ENCODE measurements at places on chromosomes 4 and X.

DNA sequence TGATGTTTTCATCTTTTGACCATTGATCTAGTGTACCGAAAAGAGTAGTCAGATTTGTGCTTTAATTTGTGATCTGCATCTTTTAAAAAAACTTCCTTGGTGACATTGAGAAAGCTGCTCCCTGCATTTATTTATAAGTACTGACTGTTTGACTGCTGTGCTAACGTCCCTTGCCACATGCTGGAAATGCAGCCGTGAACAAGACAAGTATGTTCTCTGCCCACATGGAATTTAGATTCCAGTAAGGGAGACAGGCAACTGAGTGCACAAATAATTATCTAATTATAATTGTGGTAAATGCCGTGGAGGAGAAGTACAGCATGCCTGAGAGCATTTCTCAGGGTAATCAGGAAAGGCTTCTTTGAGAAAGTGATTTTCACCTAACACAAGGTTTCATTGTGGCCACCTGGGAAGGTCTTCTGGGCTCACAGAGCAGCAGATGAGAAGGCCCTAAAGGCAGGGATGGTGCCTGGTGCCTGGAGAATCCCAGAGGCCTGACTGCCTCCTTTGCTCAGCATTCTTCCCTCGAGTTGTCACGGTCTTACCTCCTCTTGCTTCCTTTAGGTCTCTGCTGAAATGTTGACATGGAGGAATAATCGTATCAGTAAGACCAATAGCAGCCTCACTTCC lies 55.8 kb downstream of the PTTG2 start:
- DNase-seq, result no peak

GRCh38 chrX:16022580-16023200 lies 100.7 kb upstream of the GRPR start:
- no peak for DNase-seq

- no peak for DNase-seq
Observed at GRCh38 chr4:76733068-76733771, 164.7 kb downstream of the SOWAHB start.

GRCh38 chrX:13123857-13124345 lies 79.5 kb upstream of the FAM9C start:
- DNase-seq, result no peak

GRCh38 chrX:14819769-14820168 lies 53.1 kb downstream of the FANCB start:
- no peak for DNase-seq

DNA sequence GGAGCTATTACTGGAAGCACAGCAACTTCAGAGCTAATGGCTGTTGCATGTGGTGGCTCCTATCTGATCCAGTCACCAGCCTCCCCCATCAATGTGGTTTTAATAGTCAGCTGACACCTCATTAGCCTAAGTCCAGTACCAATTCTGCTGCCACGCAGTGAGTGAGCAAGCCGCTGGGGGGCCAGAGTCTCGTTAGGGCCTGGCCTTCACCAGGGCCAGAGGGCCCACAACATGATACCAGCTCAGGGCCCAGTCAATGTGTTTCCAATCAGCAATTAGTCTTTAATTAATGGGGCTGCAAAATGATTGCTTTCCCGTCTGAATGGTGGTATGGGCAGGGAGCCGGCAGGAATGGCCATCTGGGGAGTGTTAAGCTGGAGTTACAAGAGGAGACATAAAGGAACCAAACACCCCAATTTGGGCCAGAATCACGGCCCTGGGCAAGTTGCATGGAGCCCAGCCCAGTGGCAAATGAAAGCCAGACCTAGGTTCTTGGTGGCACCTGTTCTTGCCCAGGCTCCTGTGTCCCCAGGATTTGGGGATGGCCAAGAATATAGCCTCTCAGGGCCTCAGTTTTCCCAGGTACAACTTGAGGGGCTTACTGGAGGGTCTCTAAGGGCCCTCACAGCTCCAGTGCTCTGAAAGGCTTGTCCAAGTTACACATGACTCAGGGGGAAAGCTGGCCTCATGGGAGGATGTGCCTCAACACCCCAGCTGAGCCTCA lies 119.2 kb downstream of the EFNB1 start:
- DNase-seq, result no peak

DNA sequence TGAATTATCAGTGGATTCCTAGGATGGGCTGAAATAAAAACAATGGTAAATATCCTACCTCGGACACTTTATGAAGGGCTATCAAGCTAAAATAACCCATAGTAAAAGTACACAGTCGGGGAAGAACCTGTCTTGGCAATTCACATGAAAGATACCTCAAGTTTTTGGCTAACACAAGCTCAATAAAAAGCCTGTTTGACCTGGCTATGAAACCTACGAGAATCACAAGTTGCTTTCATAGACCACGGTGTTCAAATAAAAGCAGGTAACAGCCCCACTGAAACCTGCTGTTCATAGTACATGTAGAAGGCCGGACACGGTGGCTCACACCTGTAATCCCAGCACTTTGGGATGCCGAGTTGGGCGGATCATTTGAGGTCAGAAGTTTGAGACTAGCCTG lies 12.3 kb downstream of the RLIM start:
- DNase-seq, result no peak

DNA sequence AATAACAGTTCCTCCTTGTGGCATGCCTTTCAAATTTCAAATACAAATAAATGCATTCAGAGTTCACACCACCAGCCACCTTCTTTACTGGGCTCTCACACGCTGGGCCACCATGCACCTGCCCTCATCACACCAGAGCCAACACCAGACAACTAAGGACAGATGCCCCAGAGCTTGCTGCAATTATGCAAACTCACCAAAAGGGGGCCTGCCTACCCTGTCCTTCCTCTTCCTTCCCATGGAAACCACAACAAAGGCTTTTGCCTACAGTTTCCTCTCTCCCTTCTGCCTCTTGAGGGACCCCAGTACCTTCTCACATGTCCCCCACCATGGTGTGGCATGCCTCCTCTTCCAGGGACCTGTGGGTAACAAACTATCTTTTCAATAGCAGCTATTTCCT lies 1333.9 kb upstream of the TENM3 start:
- no peak for DNase-seq
